ENCODE measurements at places on chromosomes 1 and 21.

DNA sequence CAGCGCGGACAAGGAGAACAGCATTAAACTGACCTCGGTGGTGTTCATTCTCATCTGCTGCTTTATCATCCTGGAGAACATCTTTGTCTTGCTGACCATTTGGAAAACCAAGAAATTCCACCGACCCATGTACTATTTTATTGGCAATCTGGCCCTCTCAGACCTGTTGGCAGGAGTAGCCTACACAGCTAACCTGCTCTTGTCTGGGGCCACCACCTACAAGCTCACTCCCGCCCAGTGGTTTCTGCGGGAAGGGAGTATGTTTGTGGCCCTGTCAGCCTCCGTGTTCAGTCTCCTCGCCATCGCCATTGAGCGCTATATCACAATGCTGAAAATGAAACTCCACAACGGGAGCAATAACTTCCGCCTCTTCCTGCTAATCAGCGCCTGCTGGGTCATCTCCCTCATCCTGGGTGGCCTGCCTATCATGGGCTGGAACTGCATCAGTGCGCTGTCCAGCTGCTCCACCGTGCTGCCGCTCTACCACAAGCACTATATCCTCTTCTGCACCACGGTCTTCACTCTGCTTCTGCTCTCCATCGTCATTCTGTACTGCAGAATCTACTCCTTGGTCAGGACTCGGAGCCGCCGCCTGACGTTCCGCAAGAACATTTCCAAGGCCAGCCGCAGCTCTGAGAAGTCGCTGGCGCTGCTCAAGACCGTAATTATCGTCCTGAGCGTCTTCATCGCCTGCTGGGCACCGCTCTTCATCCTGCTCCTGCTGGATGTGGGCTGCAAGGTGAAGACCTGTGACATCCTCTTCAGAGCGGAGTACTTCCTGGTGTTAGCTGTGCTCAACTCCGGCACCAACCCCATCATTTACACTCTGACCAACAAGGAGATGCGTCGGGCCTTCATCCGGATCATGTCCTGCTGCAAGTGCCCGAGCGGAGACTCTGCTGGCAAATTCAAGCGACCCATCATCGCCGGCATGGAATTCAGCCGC, 2.5 kb downstream of the S1PR1 start:
- DNase-seq = peak; percentile 61

GRCh38 chr1:37175666-37176215, 141.4 kb upstream of the GRIK3 start:
- DNase-seq = no peak

GRCh38 chr1:171769171-171769570, 12.3 kb upstream of the METTL13 start:
- DNase-seq = no peak

- peak; percentile 29 for DNase-seq
These were observed 529 bp upstream of the PRMT2 start for GRCh38 chr21:46634966-46635323.

GRCh38 chr1:29647581-29647980, 411.3 kb downstream of the PTPRU start:
- no peak for DNase-seq

- no peak for DNase-seq
These were observed 45.7 kb downstream of the WNT9A start for GRCh38 chr1:227901906-227902640.

GRCh38 chr1:14128096-14128495, 428.1 kb downstream of the PRDM2 start:
- DNase-seq = no peak

GRCh38 chr1:229619002-229619401, 6.9 kb downstream of the TAF5L start:
- no peak for DNase-seq

DNA sequence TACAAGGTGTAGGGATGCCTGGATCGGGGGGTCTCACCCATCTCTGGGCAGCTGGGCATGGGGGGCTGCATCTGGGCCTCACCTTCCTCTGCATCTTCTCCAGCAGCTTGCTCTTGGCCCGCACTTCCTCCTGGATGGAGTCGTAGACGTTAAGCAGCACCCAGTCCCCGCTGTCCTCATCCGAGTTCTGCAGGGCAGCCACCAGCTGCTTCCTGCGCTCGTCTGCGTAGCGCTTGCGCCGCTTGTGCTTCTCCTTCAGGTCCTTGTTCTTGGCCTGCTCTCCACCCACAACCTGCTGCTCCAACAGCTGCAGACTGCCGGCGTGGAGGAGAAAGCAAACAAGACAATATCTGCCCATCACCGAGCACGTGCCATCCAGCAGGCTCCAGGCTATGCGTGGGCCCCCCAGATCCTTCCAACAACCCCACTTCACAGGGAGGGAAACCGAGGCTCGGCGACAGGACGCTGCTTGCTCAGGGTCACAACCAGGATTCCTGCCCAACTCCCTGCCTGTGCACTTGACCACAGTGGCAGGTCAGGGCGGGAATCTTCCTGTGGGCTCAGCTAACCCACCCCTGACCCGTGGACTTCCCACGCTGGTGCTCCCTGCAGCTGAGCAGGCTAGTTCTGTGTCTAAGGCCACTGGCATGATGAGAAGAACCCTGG, 21.5 kb upstream of the DDOST start:
- DNase-seq = no peak

DNA sequence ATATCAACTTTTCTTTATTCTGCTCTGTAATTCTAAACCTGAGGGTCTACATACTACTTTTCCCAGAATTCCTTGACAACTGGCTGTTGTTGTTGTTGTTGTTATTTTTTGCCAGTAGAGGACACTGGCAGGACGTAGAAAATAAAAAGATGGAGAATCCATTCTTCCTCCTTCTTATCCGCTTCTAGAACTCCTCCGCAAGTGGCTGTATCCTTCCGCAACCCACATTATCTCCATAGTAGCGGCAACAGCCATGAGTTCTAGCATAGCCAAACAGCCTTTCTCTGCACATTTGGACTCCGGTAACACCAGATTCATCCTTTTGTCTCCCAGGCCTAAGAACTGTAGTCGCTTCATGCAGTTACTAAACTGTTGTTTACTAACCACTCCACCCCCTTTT, 91.1 kb upstream of the CACHD1 start:
- no peak for DNase-seq

DNA sequence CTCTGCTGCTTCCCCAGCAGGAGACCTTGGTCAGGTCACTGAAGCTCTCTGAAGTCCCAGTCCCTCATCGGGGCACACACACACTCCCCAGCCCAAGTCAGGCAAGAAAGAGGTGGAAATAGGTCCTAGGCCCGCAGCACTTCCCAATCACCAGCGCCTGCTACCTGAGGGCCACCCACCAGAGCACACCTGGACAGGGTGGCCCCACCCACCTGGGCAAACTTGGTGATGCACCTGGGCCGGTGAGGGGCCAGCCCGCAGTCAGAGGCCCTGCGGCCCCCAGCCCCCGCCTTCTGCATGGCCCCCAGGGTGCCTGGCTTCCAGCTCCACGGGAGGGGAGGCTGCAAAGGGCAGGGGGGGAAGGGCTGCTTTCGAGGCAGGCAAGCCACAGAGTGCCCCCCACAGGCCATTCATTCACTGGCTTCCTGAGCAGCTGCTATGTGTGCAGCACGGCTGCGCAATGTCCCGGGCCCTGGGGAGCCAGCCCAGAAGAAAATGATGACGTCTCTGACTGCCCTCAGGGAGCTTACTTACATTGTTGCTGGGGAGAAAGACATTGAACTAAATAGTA, 4.7 kb downstream of the SH2D5 start:
- DNase-seq = no peak

GRCh38 chr21:46372014-46372485, 48.1 kb downstream of the PCNT start:
- no peak for DNase-seq

GRCh38 chr21:45574691-45575090, 32.5 kb upstream of the SLC19A1 start:
- DNase-seq = no peak

GRCh38 chr1:95415146-95415545, 181.1 kb downstream of the RWDD3 start:
- DNase-seq = no peak

DNA sequence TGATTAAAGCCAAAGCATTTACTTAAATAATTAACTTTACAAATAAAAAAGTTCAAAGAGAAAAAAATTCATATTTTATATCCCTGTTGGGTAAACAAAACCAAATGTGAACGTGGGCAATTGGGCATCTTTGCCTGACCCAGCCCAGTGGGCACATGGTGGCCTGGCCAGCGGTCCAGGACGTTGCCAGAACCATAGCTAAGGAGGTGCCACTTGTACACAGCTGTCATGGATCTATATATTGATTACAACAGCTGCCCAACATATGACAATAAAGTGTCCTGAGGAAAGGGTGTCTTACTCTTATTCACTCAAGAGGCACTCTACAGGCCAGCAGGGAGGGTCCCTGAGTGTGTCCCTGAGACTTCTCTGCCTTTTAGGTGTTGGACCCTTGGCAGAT, 78.5 kb downstream of the BCAR3 start:
- DNase-seq = no peak

DNA sequence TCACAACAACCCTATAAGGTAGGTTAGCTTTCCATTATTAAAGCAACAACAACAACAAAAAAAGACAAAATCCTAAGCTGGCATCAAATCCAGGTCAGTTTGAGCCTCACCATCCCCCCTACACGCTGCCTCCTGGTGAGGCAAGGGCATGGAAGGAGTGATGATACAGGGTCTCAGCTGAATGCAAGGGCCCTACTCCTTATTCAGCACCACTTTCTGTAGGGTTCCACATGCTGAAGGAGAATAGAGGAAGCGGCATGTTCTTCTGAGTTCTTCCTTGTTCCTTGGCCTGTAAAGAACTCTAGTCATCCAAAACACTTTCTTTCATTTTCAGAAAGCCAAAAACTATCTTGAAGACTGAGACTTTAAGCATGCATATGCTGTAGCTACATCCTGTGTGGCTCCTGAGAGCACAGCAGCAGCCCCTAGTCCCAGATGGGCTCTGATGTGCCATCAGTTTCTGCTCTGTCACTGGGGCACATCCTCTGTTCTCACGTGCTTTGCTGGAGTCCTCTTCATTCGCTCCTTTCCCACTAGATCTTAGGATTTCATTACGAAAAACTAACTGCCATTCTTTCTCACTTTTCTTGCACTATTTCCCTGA, 6.2 kb downstream of the ILDR2 start:
- DNase-seq = no peak

- no peak for DNase-seq
These were observed 12.0 kb downstream of the GSTM3 start for GRCh38 chr1:109728870-109729269.

- DNase-seq = no peak
These were observed 75.8 kb downstream of the PGBD5 start for GRCh38 chr1:230350208-230350921.

- no peak for DNase-seq
These were observed 25.5 kb upstream of the LYST start for GRCh38 chr1:235892202-235892601.

GRCh38 chr1:204959374-204959773, 83.6 kb upstream of the CNTN2 start:
- no peak for DNase-seq

DNA sequence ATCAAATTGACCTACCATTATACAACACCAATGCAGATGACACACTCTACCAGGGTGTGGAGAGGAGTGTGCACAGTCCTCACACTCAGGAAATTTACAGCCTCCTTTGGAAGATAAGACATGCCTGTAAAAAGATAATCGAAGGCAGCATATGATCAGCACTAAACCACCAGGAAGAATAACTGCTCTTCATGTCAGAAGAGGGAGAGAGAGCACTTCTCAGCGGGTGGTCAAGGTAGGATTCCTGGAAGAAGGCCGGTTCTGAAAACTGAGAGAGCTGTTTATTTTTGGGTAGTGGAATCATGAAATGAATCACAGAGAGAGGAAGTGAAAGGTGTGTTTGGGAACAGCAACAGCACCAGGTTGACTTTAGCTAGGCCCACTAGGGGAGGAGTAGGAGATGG, 14.0 kb upstream of the ZNF697 start:
- DNase-seq = no peak

GRCh38 chr1:107829036-107829770, 135.8 kb downstream of the VAV3 start:
- no peak for DNase-seq

- DNase-seq = no peak
These were observed 293.3 kb downstream of the DISC1 start for GRCh38 chr1:231919886-231920285.

GRCh38 chr1:203185585-203185984, 919 bp downstream of the CHI3L1 start:
- no peak for DNase-seq

DNA sequence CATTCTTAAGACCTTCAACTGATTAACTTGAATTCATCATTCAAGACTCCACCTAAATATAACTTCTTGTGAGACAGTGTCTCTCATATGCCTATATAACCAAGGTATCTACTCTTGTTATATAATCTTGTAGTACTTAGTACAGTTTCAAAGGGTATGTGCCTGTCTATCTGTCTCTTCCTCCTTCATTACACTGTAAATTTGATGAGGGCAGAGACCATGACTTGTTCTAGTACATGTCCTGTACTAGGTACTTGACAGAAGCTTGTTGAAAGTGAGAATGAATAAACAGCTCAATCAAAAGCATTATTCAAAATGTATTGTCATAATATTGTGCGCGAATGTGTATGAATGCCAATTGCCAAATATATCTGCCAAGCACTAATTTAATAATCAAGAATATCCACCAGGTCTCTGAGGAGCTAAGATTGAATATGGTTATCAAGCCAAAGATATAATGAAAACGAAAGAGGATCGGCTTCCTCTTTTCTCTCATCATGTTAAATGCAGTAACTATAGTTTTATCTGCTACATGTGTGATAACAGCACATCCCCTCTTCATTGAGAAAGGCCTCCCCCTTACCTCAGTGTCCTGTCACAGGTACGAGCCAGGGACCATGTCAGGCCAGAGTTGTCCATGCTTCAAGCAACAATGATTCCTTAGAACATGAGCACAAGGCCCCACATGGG, 117.3 kb downstream of the UCHL5 start:
- DNase-seq = no peak

- DNase-seq = no peak
These were observed 9.8 kb downstream of the FAAH start for GRCh38 chr1:46403916-46404315.

- no peak for DNase-seq
These were observed 4.9 kb downstream of the ARV1 start for GRCh38 chr1:230983811-230984210.

GRCh38 chr1:233730809-233731208, 116.9 kb downstream of the KCNK1 start:
- no peak for DNase-seq

GRCh38 chr1:95575291-95575690, 341.3 kb downstream of the RWDD3 start:
- DNase-seq = no peak

- no peak for DNase-seq
These were observed 219.3 kb downstream of the ST6GALNAC3 start for GRCh38 chr1:76293831-76294230.

- DNase-seq = no peak
These were observed 197.0 kb upstream of the LHX8 start for GRCh38 chr1:74937176-74937575.
